ENCODE measurements at places on chromosomes 6 and 20.

- DNase-seq = no peak
Measured at GRCh38 chr6:161446296-161446925, 172.6 kb upstream of the AGPAT4 start.

GRCh38 chr6:15331143-15331542 lies 85.3 kb downstream of the JARID2 start:
- peak; percentile 23 for DNase-seq

GRCh38 chr6:56833873-56834272 lies 121.0 kb upstream of the BEND6 start:
- DNase-seq = no peak

DNA sequence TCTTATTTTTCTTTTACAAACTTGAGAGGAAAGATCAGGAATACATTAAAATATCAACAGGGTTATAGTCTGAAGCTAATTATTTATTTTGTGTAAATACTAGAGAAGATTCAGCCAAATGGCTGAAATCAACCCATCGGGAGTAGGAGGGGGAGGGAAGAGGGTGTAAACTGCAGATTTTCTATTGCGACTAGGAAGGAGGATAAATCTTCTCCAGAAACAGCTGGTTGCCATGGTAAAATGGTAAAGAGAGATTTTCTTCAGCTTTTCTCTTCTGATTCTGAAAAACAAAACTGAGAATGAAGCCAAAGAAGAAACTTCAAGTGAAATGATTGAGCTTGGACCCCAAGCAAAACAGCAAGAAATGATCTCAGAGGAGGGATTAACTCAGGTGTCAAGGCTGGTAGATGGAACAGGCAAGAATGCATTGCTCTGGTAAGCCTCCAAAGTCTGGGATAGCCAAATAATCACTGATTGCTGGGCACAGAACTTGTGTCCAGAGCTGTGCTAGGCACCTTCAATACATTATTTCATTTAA lies 193.5 kb upstream of the SPTLC3 start:
- DNase-seq = no peak

DNA sequence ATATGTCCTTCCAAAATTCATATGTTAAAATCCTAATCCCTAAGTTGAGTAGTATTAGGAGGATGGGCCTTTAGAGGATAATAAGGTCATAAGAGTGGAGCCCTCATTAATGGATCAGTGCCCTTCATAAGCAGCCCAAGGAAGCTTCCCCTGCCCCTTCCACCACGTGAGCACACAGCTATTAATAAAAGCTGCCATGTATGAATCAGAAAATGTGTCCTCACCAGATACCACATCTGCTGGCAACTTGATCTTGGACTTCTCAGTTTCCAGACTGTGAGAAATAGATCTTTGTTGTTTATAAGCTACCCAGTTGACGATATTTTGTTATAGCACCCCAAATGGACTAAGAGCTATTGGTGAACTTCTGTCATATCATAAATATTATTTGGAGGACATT lies 207.7 kb upstream of the HDDC2 start:
- no peak for DNase-seq

DNA sequence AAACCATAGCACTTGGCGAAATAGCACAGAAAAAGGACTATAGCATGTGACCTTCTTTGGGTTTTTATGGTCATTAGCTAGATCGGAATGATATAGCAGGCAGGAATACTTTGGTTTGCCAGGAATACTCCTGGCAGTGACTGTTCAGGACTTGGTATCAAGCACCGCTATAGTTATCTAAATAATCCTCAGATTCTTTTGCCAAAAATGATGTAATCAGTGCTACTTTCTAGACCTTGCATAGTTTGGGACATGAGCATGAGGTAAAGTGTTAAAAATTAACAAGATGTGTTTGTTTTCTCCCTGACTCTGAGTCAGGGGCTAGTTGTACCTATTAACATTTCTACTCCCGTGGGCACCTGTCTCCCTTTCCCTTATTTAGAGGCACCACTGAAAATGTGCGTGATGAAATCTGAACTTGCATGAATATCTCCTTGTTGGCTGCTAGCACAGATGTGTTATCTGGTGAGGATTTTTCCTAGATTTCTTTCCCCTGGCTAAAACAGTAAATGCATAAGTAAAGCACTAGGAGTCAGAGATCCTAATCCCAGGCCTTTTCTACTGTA lies 511.0 kb downstream of the CDKAL1 start:
- DNase-seq = no peak

- DNase-seq = no peak
Measured at GRCh38 chr6:136668571-136668970, 118.3 kb upstream of the MAP7 start.

DNA sequence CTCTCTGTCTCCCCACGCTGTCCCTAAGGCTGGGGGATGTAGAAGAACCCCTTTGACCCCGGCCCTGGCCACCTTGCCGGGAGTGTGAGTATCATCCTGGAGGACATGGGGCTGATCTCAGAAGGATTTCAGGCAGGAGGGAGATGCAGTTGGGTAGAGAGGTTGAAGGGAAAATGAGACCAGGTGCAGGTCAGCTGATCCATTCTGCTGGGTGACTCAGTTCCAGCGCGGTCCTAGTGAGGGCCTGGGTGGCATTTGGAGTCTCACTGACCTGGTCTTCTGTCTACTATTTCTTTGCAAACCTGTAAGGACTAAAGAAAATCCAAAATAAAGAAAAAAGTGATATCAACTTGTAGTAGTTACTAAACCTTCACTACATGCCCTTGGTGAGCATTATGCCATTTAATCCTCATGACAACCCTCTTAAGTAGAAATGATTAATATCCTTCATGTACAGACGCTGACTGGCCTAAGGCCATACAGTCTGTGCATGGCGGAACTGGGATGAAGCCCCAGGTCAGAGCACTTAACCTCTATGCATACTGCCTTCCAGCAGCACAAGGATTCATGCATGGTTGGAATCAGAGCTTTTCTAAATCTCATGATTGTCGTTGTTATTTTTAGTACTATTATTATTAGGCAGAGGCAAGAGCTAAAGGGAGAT lies 106.3 kb downstream of the ZDHHC14 start:
- no peak for DNase-seq

GRCh38 chr6:39496915-39497314 lies 174.4 kb upstream of the KCNK16 start:
- DNase-seq = no peak

- no peak for DNase-seq
Measured at GRCh38 chr20:17671565-17671964, 10.5 kb downstream of the RRBP1 start.

DNA sequence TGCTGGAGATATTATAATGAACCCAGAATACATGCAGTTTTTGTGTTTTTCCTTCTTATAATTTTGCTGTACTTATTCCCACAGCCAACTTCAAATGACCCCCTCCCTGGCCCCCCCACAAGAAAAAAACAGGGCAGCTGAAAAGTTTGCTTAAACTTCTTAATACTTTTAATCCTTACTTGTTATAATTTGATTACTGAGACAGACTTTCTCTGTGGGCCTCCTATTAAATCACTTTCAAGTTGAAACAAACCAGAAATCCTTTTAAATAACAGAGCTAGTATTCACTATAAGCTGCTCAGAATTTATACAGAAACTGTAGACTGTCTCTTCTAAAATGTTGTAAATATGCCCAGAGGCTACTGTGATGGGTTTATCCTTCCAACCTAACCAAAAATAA lies 106.3 kb downstream of the CENPW start:
- DNase-seq = no peak

GRCh38 chr6:9250852-9251251 lies 815.5 kb upstream of the SLC35B3 start:
- DNase-seq = no peak

- peak; percentile 89 for DNase-seq
Measured at GRCh38 chr20:43457640-43458421, at the start of gene SRSF6. SRSF6 (plus strand) TSS chr20:43457896; CDS start chr20:43458034, 138 bp downstream.

- DNase-seq = no peak
Measured at GRCh38 chr6:166601956-166602355, 15.5 kb upstream of the RAMACL start.

DNA sequence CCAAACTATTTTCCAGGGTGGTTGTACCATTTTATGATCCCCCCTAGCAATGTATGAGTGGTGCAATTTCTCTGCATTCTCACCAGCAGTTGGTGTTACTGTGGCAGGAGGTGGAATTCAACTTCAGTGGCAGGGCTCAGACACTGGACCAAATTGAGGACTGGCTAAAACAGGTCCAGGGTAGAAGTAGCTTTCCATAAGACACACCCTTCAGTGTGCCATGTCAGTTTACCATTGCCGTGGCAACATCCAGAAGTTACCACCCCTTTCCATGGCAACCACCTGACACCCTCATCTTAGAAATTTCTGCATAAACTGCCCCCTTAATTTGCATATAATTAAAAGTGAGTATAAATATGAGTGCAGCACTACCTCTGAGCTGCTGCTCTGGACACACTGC lies 180.7 kb upstream of the GGTLC1 start:
- no peak for DNase-seq

DNA sequence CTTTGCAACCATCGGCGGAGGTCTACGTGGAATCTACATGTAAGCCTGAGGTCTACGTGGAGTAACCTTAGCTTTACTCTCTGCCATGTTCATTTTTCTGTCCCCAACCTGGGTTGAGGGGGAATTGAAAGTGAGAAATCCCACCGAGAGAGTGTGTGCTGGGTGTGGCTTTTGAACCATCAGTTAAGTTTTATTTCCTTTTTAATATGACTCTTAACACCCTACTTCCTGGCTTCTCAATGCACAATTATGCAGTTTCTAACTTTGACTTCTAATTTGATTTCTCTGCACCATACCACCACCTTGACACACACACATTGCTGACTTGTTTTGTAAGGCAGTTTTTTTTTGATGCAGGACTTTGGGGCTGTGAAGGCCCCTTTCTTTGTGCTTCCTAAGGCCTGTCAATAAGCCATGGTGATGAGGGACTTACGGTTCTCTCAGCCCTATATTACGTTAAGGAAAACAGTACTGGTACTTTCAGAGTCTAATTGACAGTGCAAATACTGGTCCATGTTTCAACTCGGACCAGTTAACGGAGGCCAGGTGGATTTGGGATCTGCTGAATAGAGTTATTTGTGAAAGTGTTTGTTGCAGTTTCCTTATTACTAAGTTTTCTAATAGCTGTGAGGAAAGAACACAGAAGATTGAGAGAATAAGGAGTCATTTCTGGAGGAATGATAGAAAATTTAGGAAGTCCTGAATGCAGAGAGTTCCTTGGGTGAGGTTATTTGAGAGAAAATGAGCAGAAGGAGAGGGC lies 206.5 kb downstream of the JARID2 start:
- DNase-seq = no peak

GRCh38 chr6:130376936-130377335 lies 11.1 kb downstream of the TMEM200A start:
- no peak for DNase-seq

DNA sequence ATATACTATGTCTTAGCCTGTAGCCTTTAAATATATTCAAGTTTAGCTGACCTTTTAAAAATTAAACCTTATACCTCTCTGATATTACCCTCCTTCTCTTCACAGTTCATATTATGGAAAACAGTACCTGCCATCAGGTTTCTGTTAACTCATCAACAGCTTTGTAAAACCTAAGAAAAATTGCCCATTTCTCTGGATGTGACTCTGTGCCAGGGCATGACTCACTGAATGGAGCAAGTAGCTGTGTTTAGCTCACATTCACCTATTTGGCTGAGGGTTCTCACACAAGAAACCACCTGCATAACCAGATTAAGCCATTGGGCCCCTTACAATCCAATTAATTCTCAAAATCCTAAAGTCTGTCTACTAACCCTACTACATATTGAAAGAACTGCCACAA lies 678.8 kb upstream of the MARCKS start:
- DNase-seq = no peak

DNA sequence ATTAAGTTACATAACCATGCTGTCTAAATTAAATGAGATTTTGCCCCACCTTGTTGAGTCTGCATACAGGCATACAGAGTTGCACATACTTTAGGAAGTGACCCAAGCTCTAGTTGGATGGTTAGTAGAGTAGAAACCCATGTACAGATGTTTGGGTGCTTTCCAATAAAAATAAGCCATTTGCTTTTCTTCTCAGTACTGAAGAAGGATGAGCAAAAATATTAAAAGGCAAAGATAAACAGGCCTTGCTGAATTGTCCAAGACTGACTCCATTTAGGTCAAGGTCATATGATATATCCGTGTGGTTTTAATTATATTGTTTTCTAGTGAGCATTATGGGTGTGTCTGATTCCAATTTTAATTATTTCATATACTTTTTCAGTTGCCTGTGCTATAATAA lies 589.4 kb downstream of the RFPL4B start:
- DNase-seq = no peak

DNA sequence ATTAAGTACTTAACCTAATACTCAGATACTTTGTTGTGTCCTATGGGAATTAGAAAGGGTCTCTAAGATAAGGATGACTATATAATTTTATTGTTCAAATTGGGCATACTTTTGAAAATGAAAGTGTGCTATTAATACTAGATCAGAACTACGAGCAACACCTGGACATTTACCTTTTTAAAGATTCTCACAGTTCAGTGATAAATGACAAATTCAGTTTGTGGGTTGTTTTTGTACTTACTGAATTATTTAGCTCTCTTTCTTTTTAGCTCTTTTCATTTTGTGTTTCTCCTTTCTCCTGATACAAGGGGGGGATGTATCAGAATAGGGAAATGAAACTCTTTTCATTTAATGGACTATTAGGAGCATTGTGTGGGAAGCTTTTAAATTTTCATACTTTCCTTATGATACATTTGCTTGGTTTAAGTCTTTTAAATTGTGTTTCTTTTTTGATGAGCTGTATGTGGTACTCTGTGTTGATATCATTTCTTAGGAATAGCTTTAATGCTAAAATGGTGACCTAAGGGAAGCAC lies 47.5 kb downstream of the PHF3 start:
- DNase-seq = no peak

DNA sequence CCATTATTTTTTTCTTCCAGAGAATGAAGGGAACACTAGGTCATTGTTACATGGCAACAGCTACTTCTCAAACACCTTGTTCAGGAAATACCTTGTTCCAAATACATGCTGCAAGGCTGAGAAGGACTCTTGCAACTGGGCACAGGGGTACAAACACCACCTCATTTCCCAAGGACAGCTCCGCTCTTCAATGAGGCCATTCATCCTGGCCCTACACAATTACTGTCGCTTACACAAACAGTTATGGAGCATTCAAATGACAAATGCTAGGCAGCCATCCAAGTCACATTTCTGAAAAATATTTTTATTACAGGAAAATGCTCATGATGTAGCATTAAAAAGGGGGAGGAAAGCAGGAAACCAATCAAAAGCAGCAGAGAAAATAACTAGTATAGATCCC lies 611.9 kb downstream of the DHX35 start:
- DNase-seq = no peak

- DNase-seq = no peak
Measured at GRCh38 chr20:40691566-40692239, 2.7 kb upstream of the MAFB start.

DNA sequence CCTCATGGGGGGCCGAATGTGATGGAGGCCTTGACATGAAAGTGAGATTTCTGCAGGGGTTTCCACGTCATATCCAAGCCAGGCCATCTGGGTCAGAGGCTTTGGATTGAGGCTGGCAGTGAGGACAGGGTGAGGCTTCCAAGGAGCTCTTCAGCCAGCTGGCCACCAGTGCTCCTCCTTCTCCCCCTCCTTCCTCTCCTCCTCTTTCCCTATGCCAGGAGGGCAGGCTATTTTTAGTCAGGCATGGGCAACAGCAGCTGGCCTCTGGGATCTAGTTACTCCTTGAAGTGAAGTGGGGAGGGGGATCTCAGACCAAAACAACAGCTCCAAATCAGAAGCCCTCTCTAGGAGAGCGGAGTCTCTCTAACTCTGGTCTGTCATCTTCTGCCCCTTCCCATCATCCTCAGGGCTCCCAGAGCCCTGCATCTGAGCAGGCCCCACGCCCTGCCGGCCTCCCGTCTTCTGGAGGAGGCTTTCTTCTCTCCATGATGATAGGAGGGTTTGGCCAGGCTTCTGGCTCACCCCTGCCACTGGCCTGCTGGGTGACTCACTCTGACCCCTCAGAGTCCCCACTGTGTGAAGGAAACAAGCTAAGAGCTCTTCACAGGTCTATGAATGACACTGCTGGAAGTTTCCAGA lies 612 bp downstream of the TNNC2 start:
- DNase-seq = peak; percentile 87

Data from gastrocnemius medialis (tissue), 4 donors.